ENCODE measurements at places on chromosomes 16 and 17. TPM values are rescaled to one million over a fixed set of nuclear protein-coding genes. Genes with fewer than 3 reads are reported as not detected.
A peak's percentile ranks its signal among the peaks of the same experiment; 100 is the strongest.

GRCh38 chr16:56203052-56203451 lies 11.8 kb downstream of the GNAO1 start:
- no peak overlapping the region for H3K4me3 ChIP-seq
- no peaks in the 10 kb centered on the region for H3K36me3 ChIP-seq
- H3K27ac ChIP-seq: no peak overlapping the region
- no peaks in the 10 kb centered on the region for H3K4me1 ChIP-seq

DNA sequence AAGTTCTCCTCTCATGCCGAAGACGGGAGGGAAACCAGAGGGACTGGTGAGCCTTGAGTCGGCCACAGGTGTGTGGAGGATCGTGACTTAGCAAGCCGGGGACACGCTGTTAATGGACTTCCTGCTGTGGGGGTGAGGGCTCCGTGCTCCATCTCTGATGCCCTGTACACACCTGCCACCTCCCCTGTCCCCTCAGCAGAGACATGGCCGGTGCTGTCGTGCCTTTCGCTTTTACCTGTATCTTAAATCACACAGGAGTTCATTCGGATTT lies 75.9 kb upstream of the ZNF750 start:
- H3K4me3 ChIP-seq: no peak overlapping the region
- no peaks in the 10 kb centered on the region for H3K27me3 ChIP-seq
- DNase-seq: no peak
- no peaks in the 10 kb centered on the region for H3K36me3 ChIP-seq
- H3K4me1 ChIP-seq: no peaks in the 10 kb centered on the region
- no peak overlapping the region for H3K27ac ChIP-seq

DNA sequence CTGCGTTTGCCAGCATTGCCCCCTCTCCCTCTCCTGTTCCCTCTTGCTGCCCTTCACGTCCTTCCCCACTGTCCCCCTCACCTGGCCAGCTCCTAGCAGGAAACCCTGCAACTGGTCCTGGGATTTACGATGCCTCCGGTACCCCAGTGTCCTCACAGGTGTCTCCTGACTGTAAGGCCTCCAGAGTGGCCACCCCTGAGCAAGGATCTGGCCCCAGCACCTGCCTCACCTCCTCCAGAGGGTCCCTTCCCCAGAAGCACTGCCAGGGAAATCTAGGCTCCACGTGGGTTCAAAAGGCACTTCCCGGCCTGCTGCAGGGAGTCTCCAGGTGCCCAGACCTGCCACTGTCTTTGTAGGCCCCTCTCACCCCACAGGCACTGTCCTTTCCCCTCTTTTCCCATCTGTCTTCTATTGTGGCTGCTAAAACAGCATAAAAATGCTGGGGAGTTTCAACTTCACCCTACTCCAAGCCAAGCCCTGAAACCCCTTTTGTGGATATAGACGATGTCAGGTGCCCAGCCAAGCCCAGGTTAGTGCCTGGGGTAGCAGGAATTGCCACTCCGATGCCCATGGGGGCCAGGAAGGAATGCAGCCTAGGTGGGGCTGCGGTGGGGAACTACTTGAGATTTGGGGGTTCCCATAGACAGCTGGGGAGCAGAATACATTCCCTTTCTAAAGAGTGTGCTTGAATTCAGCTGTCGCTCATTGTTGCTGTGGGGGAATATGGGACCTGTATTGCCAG lies 25.7 kb downstream of the RAB11FIP4 start:
- DNase-seq: peak; percentile 42
- H3K27ac ChIP-seq: no peak overlapping the region
- no peaks in the 10 kb centered on the region for H3K4me1 ChIP-seq
- H3K36me3 ChIP-seq: no peaks in the 10 kb centered on the region

DNAH9 gene
- polyA plus RNA-seq: not detected

ABCA8 gene
- 66.2 TPM for polyA plus RNA-seq

- H3K4me1 ChIP-seq: no peaks in the 10 kb centered on the region
- H3K36me3 ChIP-seq: no peaks in the 10 kb centered on the region
- no peak for DNase-seq
These were observed 1.0 kb upstream of the CREBBP start for GRCh38 chr16:3881499-3881990.

- no peaks in the 10 kb centered on the region for H3K4me1 ChIP-seq
- no peak overlapping the region for H3K4me3 ChIP-seq
- H3K36me3 ChIP-seq: no peaks in the 10 kb centered on the region
- H3K27ac ChIP-seq: no peak overlapping the region
- no peaks in the 10 kb centered on the region for H3K27me3 ChIP-seq
- DNase-seq: no peak
These were observed 62.8 kb upstream of the ADCY9 start for GRCh38 chr16:4179020-4179419.

TMEM100 gene
- 1.5 TPM for polyA plus RNA-seq

DNA sequence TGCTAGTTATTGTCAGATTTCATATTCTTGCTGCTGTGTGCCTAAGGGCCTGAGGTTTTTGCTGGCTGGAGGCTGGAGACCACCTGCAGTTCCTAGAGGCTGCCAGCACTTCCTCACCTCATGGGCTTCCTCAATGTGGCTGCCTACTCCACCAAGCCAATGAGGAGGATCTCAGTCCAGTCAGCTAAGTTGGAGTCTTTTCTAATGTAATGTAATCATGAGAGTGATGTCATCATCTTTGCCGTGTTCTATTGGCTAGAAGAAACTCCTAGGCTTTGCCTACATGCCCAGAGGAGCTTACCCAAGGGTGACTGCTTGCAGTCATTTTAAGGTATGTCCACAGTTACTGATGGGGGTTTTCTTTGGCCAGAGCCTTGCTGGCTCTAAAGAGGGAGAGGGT lies 53.0 kb downstream of the SOCS3 start:
- no peak for DNase-seq
- H3K27me3 ChIP-seq: no peaks in the 10 kb centered on the region
- no peaks in the 10 kb centered on the region for H3K4me1 ChIP-seq
- no peak overlapping the region for H3K4me3 ChIP-seq

- no peaks in the 10 kb centered on the region for H3K4me1 ChIP-seq
- no peak overlapping the region for H3K4me3 ChIP-seq
- DNase-seq: no peak
- no peaks in the 10 kb centered on the region for H3K27me3 ChIP-seq
- no peak overlapping the region for H3K27ac ChIP-seq
These were observed 49.3 kb downstream of the CMIP start for GRCh38 chr16:81493755-81494433.

DNA sequence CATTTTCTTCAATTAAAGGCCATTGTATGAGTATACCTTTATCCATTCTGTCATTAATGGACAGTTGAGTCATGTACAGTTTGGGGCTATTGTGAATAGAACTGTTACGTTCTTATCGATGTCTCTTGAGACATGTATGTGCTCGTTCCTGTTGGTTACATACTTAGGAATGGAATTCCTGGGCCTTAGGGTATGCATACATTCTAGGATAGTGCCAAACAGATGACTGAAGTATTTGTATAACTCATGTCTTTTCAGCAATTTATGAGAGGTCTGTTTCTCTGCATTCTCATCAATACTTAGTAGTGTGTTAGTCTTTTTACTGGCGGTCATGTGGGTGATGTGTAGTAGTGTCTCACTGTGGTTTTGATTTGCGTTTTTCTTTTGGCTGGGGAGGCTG lies 81.2 kb downstream of the USP22 start:
- no peaks in the 10 kb centered on the region for H3K27me3 ChIP-seq
- no peaks in the 10 kb centered on the region for H3K36me3 ChIP-seq
- H3K4me1 ChIP-seq: no peaks in the 10 kb centered on the region
- DNase-seq: no peak

DNA sequence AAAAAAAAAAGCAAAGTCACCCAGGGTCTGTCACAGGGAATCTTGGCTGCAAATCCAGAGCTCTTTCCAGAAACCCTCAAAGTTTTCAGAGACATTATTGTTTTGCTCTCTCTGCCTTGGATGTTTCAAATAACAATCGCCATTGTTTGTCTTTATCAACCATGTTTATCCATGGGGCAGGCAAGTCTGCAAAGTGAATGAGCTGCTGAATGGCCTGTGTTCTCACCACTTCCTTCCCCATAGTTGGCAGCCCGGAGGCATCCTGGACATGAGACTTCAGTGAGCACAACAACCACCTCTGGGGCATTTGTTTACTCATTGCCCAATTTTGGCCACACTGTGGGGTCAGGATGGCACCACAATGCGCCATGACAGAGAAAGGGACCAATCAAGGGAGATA lies 53.1 kb upstream of the USP7 start:
- no peak for DNase-seq
- H3K27ac ChIP-seq: no peak overlapping the region
- no peak overlapping the region for H3K4me3 ChIP-seq
- H3K4me1 ChIP-seq: no peaks in the 10 kb centered on the region
- H3K27me3 ChIP-seq: peaks cover 2% of the 10 kb centered on the region
- H3K36me3 ChIP-seq: no peaks in the 10 kb centered on the region

EFTUD2 gene
- 37.7 TPM for polyA plus RNA-seq

DNA sequence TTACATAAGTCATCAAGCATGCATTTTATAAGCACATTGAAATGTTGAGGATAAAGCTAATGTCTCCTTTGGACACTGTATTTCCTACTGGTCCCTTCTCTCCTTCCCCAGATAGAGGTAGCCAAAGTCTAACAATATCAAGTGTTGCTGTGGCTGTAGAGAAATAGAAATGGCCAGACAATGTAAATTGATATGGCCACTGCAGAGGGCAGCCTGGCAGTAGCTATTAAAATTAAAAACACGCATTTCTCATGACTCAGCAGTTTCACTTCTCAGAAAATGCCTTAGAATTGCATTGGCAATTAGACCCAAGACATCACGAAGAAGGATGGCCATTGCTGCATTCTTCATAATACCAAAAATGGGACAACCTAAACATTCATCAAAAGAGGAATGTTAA lies 46.8 kb upstream of the MRTFB start:
- no peak overlapping the region for H3K4me3 ChIP-seq
- H3K4me1 ChIP-seq: no peaks in the 10 kb centered on the region
- no peaks in the 10 kb centered on the region for H3K27me3 ChIP-seq
- DNase-seq: no peak
- no peaks in the 10 kb centered on the region for H3K36me3 ChIP-seq

- no peak for DNase-seq
- no peaks in the 10 kb centered on the region for H3K4me1 ChIP-seq
- H3K27ac ChIP-seq: no peak overlapping the region
These were observed 8.1 kb downstream of the TMEM97 start for GRCh38 chr17:28327031-28327607.

GRCh38 chr16:47079860-47080259 lies 63.9 kb downstream of the NETO2 start:
- H3K27me3 ChIP-seq: no peaks in the 10 kb centered on the region
- H3K36me3 ChIP-seq: no peaks in the 10 kb centered on the region
- no peak overlapping the region for H3K4me3 ChIP-seq

DNA sequence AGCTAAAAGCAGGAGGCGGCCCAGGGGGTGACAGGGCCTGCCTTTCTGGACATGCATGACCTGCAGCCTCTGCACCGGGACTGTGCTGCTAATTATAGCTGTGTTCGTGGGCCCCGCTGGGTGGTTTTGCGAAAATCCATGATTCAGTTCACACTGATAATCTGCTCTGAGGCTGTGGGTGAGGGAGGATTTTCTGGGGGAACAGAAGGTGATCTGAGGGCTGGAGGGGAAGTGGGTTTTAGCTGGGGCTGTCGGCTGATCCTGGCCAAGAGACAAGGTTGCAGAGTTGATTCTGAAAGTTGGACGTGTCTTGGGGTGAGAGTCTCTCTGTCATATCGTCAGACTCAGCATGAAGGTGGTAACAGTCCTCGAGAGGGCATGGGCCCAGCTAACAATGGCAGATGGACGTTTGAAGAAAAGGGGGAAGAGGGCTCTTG lies 187.5 kb upstream of the ZNF469 start:
- H3K27ac ChIP-seq: no peak overlapping the region
- no peak for DNase-seq
- no peak overlapping the region for H3K4me3 ChIP-seq

DNA sequence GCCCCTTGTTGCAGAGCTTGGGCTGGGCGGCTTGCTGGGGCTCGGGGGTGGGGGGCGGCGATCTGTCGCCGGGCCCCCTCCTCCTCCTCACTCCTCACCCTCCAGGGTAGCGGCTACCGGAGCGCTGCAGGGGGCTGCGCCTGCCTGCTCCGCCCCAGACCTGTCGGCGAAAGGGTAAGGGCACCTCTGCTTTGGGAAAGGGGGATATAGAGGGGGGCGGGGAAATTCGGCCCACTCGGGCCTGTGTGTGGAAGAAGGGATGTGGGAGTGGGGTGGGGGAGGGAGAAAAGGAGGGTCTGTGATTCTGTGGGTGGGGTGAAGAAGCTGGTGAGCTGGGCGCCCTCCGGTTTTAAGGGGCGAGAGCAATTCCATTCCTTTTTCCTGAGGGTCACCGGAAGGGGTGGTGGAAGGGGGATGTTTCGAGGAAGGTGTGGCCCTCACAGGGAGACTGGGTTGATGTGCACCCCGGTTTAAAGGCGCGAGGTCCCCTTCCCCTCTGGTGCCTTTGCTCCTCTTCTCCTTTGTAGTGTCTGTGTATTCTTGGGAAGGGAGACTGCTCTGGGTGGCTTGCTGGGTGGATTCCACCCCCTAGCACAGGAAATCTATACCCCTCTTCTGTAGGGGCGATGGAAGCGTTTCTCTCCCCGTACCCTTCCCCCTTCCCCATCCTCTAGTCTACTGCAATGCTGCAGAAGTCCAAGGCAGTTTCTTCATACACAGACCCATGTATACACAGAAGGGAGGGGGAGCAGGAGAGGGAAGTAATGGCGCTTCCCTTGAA lies 878 bp downstream of the TAOK1 start:
- no peak for DNase-seq
- H3K27ac ChIP-seq: peak overlapping the region; percentile 32
- H3K4me3 ChIP-seq: peak overlapping the region; percentile 97
- no peaks in the 10 kb centered on the region for H3K4me1 ChIP-seq
- H3K27me3 ChIP-seq: no peaks in the 10 kb centered on the region

HYDIN gene
- polyA plus RNA-seq: not detected

GRCh38 chr16:55016515-55016914 lies 85.8 kb downstream of the IRX5 start:
- H3K36me3 ChIP-seq: no peaks in the 10 kb centered on the region
- DNase-seq: no peak
- no peaks in the 10 kb centered on the region for H3K4me1 ChIP-seq
- H3K27me3 ChIP-seq: no peaks in the 10 kb centered on the region
- H3K4me3 ChIP-seq: no peak overlapping the region
- no peak overlapping the region for H3K27ac ChIP-seq

KNOP1 gene
- polyA plus RNA-seq: 12.9 TPM
